ENCODE measurements at places on chromosomes 1 and 21.

GRCh38 chr1:205950280-205950679 lies 7.0 kb upstream of the SLC26A9 start:
- no peak for DNase-seq

GRCh38 chr1:208934933-208935332 lies 648.6 kb upstream of the CAMK1G start:
- no peak for DNase-seq

DNA sequence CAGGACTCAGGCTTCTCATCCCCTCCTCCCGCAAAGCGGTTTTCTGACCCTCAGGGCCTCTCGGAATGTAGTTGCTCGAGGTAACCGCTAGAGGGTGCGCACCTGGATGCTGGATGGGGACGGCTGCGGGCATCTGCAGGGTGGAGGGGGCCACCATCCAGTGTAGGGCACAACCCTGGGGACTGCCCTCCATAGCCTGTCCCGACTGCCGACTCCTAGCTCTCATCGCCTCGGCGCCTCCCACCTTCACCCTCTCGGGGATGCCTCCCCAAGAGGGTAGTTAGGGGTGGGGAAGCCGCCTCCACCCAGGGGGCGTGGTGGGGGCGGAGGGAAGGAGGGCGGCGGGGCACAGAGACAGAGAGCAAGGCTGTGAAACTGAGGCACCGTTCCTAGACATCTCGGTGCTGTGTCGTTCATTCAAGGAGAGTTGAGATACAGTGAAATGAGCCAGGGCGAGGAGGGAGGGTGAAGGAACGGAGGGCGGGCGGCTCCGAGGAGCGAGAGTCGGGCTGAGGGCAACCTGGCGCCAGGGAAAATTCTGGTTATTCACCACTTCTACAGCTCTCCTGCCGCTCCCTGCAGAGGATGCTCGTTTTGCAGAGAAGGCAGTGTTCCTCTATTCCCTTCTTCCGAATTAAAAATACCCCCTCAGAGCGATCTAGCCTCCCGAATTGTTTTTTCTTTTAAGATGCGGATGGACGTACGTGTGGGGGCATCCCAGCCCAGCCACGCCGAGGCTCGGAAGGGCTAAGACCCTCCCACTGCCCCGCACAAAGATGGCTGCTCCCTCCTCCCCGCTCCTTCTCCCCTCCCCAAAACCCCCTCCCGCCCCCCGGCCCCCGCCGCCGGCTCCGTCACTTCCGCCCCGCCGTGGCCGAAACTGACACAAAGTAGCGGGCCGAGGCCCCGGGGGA lies at the start of gene ATP8B2:
TSS of gene ATP8B2 (plus strand) at position 857 of the 914 bp plus-strand sequence. CDS start 2,617 bp downstream, outside the sequence.
- peak; percentile 68 for DNase-seq

DNA sequence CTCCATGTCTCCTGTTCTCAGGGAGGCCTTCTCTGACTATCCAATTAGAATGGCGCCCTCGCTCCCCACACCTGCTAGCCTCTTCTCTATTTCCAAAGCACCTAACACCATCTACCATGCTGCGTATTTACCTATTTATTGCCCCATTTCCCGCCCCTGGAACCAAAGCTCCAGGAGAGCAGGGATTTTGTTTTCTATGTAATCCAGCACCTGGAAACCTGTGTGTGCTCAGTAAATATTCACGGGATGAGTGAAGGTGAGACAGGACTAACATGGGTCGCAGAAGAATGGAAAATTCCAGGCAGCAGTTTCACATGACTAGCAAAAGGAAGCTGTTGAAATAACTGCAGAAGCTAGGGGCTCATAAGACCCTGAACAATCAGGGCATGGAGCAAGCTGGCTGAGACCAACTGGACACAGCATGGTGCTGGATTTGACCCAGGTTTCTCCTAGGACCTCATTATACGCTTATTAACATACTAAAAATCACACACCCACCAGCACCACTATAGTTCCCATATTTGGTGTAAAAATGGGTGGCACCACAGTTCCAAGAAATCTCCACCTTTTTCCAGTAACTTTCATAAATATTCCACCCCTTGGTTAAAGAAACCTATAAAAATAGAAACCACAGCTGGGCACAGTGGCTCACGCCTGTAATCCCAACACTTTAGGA lies 15.1 kb upstream of the TENT5B start:
- DNase-seq: no peak

DNA sequence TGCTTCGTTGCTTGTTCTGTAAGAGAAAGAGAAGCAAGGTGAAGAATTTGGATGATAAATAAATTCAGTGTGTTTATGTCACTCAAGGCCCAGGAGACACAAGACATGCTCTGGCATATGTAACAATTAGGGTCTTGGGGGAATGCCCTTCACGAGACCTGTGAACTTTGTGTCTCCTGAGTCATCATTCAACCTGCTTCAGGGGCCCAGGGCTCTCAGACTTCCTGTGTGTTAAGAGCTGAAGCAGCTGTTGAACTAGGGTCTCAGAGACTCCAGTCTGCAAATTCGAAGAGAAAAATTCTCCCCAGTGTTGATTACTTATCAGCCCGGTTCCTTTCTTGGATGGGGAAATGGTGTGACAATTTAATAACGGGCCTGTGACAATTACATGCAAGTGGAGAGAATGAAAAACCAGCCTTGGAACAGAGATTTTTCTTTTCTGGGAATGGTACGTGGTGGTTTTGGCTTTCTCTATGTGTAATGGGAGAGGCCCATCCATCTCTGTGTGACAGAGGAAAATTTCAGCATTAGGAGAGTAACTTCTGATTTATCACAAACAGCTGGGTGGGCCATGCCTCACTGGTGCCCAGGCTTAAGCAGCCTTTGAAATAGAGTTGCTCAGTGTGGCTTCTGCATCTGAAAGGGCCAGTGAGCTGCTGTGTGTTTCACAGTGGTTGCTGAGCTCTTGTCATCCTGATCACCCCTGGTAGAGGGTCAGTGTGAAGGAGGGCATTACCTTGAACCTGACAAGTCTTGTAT lies 22.4 kb downstream of the HUNK start:
- no peak for DNase-seq

DNA sequence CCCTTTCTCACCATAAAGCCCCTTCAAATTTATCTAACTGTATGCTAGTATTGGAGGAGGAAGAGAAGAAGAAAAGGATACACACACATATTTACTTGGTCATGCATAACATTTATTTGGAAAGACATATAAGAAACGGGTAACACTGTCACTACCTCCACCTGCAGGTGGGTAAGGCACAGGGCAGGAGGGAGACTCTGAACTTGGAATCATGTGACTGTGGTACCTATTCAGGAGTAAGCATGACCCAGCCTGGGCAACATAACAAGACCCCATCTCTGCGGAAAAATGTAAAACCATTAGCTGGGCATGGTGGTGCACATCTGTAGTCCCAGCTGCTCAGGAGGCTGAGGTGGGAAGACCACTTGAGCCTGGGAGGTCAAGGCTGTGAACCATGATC lies 1.4 kb upstream of the PADI6 start:
- DNase-seq: no peak

- DNase-seq: no peak
These were observed 243.3 kb downstream of the BRINP2 start for GRCh38 chr1:177413982-177414596.

GRCh38 chr1:31670593-31670964 lies 25.9 kb upstream of the PEF1 start:
- no peak for DNase-seq

- no peak for DNase-seq
These were observed 121.2 kb downstream of the HMGB4 start for GRCh38 chr1:33984906-33985565.

GRCh38 chr1:239221656-239222055 lies 164.7 kb upstream of the CHRM3 start:
- DNase-seq: no peak

GRCh38 chr1:230394741-230395140 lies 31.4 kb downstream of the PGBD5 start:
- no peak for DNase-seq

DNA sequence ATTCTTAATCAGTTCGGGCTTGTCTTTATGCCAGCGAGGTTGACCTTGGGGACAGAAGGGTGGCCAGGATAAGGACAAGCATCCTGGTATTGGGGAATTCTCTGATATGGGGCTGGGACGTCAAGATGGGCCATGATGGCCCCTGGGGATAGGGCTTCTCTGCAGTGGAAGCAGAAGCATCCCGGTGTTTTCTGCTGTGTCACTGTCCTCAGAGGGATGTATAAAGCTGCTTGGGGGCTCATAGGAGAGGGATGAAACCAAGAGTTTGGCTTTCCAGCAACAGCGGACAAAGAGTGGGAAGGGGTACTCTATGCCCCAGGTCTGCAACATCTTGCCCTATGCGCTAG lies 1.4 kb upstream of the ATP1B1 start:
- DNase-seq: no peak

DNA sequence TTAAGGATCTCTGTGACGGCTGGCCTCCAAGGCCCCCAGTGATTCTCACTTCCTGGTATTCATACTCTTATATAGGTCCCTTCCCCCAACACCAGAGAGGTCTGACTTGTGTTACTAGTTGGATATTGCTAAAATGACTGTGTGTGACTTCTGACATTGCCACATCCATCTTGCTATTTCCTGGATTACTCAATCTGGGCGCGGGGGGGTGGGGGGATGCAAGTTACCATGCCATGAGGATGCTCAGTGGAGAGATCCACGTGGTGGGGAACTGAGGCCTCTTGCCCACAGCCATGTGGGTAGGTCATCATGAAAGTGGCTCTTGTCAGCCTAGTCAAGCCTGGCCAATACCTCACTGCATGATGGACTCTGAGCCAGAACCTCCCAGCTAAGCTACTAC lies 117.0 kb downstream of the UBE2U start:
- DNase-seq: no peak

DNA sequence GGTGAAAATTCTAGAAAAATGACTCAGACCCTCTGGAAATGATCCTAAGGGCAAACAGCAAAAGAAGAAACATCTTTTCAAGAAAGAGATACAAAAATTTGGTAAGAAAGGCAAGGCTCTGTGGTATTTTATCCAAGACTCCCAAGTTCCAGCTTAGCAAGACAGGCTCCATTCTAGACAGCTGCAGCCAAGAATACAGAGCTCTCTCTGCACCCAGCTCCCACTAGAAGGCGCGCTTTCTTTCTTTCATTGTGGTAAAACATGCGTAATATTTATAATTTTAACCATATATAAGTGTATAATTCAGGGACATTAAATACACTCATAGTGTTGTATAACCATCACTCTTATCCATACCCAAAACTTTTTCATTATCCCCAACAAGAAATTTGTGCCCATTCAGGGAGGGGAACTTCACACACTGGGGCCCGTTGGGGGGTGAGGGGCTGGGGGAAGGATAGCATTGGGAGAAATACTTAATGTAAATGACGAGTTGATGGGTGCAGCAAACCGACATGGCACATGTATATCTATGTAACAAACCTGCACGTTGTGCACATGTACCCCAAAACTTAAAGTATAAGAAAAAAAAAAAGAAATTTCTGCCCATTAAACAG lies 2.2 kb upstream of the HFM1 start:
- DNase-seq: no peak

- no peak for DNase-seq
These were observed 171.4 kb upstream of the SNX7 start for GRCh38 chr1:98490099-98490498.

DNA sequence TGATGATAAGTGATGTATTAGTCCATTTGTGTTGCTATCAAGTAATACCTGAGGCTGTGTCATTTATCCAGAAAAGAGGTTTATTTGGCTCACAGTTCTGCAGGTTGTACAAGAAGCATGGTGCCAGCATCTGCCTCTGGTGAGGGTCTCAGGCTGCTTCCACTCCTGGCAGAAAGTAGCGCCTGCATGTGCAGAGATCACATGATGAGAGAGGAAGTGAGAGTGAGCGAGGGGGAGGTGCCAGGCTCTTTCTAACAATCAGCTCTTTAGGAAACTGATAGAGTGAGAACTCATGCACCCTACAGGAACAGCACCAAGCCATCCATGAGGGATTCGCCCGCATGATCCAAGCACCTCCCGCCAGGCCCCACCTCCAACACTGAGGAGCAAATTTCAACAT lies 2.2 kb upstream of the FHAD1 start:
- no peak for DNase-seq

DNA sequence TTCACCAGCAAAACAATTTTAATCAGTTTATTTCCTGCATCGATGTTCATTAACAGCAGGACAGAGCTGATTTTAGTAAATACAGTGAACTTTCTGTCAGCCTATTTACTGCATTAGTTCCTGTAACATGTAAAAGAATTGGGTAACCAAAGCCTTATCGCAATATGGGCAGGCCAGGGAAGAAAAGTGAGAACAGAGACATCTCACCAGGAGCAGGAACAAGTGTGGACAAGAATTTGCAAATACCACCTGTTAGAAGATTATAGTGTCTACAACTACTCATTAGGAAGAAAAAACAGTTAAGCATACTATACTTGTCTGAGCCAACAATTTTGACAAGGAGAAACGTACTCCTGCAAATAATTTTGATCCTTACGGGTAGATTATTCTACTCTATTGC lies 1293.9 kb downstream of the PLA2G4A start:
- DNase-seq: no peak

DNA sequence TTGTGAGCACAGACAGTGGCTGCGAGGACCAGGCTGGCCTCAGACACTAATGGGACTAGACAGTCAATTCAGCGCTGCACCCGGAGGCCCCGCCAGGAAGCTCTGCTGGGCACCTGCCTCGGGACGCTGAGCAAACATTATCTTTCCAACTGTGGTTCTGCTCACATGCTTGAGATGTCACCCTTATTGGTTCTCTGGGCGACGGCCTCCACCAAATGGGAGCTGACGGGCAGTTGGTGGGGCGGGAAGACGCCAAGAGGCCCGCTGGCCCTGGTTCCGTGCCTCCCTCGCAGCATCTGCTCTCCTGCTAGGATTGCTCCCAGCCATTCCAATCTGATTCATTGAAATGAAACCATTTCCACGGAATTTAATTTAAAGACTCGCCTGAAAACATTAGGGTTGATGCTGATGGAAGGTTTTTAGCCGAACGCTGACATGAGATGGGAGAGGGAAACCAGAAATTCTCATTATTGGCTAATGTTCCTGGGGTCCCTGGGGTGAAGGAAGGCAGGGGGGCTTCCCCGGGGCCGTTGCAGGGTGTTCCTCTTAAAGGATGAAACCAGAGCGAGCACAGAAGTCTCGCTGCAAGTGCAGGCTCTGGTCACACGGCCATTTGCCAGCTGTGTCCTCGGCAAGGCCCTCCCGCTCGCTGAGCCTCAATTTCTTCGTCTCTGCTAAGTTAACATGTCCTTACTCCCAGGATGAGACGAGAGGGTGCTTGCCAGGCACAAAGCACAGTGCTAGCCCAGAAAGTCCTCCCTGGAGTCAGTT lies 512.2 kb downstream of the NPHP4 start:
- no peak for DNase-seq

- no peak for DNase-seq
These were observed 280.2 kb downstream of the ASTN1 start for GRCh38 chr1:176884286-176884685.

- DNase-seq: no peak
These were observed 50.6 kb downstream of the UCK2 start for GRCh38 chr1:165877940-165878556.

- DNase-seq: no peak
These were observed 73.3 kb downstream of the HSF2BP start for GRCh38 chr21:43585924-43586413.

All from activated CD4-positive, CD25-positive, alpha-beta regulatory T cell (primary cell).